ENCODE measurements at places on chromosomes 13 and 19.
A peak's percentile ranks its signal among the peaks of the same experiment; 100 is the strongest.

DNA sequence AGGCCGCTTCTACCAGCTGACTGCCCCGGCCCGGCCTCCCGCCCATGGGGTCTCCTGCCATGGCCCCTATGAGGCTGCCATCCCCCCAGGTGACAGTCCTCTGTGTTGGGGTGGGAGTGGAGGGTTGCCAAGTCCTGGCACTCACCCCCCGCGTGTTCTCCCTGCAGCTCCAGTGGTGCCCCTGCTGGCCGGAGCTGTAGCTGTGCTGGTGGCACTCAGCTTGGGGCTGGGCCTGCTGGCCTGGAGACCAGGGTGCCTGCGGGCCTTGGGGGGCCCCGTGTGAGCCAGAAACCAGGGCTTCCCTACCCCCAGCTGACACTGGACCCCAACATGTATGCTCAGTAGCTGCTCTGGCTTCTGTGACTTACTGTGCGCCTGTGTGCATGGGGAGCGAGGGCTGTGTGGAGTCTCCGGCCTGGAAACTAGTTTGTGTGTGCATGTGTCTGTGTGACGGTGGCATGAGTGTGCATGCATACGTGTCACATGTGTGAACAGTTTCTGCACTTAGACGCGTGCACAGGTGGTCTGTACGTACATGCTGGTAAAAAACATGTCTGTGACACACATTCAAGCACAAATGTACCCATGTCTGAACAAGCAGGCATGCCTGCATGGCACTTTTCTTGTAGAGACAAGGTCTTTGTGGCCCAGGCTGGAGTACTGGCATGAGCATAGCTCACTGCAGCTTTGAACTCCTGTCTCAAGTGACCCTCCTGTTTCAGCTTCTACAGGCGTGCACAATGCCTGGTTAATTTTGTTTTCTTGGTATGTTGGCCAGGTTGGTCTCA lies 4.9 kb downstream of the ACP4 start:
- DNase-seq, result peak; percentile 70

DNA sequence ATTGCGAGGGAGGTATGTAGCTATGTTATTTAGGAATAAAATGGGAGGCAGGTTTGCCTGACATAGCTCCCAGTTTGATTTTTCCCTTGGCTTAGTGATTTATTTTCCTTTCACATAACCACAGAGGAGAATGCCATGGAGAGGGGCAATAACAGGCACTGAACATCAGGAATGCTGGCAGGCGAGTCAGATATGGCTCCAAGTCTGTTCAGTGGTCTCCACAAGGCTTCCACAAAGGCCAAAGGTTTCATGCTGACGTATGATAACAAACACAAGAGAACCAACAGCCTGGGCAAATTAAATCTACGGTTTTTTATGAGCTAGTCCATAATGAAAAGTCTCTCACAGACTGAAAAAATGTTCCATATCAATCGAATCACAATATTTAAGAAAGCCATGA lies 66.7 kb downstream of the SUCLA2 start:
- no peak for DNase-seq

- DNase-seq, result peak; percentile 8
Measured at GRCh38 chr13:102799426-102800144, 666 bp downstream of the BIVM start.

- no peak for DNase-seq
Measured at GRCh38 chr13:63288576-63288975, 1872.9 kb upstream of the PCDH20 start.

DNA sequence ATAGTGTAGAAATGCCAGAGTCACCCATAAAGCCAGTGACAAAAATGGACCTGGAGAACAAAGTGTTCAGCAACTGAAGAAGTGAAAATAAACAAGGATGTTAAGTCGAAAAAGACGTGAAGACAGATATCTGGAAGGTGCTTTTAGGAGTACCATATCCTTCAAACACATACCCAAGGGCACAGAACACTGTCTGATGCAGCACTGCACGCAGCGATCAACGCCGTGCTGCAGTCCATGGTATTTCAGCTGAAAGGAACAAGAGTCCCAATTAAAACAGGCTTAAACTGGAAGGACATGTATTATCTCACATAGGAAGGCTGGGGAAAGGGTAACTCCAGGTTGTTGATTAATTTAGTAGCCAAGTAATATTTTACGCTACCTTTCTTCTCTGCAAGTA lies 108.2 kb downstream of the SGCG start:
- DNase-seq, result no peak

GRCh38 chr13:84315527-84315926 lies 433.3 kb upstream of the SLITRK1 start:
- no peak for DNase-seq

- peak; percentile 79 for DNase-seq
Measured at GRCh38 chr19:49436381-49437017, 4.8 kb downstream of the SLC17A7 start.

DNA sequence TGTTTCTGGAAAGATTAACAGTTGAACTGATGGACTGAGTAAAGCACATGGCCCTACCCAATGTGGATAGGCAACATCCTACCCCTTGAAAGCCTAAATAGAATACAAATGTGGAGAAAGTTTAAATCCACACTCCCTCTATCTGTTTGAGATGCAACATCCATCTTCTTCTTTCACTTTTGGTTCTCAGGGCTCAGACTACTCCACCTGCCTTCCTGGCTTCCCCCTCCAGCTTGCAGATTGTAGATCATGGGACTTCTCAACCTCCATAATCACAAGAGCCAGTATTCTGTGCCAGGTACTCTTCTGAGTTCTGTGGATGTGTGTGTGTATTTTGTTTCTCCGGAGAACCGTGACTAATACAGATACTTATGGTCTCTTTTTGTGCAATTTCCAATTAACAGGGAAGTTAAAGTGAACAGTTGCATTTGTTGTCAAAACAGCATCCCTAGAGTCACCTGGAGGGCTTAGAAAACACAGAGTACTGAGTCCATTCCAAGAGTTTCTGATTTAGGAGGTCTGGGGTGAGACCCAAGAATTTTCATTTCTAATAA lies 590.3 kb upstream of the MIR17HG start:
- no peak for DNase-seq

- no peak for DNase-seq
Measured at GRCh38 chr13:35260316-35260715, 216.2 kb downstream of the MAB21L1 start.

All from GM12865 (cell line).